ENCODE measurements at places on chromosomes 12 and 14.

DNA sequence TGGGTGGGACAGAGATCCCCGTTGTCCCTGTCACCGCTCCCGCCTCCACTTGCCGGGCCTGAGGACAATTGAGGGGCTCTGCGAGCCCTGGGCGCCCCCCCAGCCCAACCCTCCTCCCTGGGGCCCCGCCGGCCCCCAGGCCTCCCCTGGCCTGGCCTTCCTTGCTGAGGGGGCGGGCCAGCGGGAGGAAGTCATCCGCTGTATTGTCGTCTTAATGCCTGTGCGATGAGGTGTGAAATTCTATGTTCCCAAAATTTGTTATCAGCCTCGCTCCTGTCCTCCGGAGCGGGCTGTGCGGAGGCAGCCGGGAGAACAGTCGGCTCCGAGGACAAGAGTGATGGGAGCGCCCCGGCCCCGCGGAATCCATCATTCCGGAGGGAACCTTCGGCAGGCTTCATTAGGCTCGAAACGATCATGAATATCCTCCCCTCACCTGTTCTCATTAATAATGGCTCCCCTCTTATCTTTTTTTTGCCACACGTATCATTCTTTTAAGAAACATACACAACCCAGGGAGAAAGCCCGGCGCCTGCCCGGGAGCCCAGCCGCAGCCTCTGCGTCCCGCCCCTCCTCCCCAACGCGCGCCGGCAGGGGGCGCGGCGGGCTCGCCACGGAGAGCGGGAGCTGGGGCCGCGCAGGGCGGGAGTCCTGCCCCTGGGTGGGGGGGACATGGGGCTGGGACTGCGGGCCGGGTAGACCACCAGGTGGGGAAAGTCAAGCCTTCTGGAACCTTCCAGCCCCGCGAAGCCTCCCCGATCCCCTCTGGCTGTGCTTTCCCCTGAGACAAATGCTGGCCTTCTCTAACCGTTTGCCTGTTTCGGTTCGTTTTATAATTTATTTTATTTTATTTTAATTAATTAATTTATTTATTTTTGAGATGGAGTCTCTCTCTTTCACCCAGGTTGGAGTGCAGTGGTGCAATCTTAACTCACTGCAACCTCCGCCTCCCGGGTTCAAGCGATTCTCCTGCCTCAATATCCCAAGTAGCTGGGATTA lies 17.1 kb upstream of the DLK1 start:
- no peak for DNase-seq

GRCh38 chr12:26346736-26347135 lies 151.4 kb downstream of the SSPN start:
- DNase-seq: no peak

DNA sequence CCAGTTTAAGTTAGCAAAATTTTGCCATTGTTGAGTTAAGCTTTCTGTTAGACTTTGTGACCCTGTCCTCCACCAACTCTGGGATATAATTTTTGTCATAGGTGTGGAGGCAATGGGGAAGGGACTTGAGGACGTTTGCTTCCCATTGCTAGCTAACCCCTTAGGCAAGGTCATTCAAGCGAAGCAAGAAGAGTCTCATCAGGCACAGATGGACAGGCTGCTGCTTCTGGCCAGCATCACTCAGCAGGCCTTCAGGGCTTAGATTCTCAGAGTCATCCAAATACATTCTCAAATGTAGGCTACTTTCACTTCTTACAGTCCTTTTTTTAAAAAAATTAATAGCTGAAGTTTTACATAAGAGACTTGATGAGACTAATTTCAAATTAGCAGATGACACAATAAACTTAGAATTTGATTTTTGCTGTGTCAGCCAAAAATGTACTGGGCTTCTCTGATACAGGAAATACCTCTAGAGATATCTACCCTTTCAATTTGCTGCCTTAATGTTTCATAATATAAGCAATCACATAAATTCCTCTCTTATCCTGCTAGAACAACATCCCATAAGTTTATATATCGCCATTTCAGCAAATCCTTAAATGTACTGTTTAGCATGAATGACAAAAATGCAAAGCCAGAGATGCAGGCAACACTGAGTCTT lies 875.2 kb downstream of the FLRT2 start:
- no peak for DNase-seq

- DNase-seq: no peak
Observed at GRCh38 chr14:56664811-56665421, 85.3 kb downstream of the TMEM260 start.

DNA sequence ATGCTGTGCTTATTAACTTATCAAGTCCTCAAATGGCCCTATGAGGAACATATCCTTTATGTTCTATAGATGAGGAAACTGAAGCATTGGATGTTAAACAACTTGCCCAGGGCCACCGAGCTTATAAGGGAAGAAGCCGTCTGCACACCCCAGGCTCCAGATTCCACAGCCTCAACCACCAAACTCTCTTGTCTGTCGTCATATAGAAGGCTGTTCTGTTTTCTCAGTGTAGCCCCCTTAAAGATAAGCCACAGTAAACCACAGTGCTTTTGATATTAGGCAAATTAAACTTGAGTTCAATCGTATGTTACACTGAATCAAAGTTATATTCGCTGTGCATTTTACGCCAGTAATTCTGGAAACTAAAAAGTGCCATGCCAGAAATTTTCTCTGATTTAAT lies 116.7 kb downstream of the PRKCH start:
- no peak for DNase-seq

DNA sequence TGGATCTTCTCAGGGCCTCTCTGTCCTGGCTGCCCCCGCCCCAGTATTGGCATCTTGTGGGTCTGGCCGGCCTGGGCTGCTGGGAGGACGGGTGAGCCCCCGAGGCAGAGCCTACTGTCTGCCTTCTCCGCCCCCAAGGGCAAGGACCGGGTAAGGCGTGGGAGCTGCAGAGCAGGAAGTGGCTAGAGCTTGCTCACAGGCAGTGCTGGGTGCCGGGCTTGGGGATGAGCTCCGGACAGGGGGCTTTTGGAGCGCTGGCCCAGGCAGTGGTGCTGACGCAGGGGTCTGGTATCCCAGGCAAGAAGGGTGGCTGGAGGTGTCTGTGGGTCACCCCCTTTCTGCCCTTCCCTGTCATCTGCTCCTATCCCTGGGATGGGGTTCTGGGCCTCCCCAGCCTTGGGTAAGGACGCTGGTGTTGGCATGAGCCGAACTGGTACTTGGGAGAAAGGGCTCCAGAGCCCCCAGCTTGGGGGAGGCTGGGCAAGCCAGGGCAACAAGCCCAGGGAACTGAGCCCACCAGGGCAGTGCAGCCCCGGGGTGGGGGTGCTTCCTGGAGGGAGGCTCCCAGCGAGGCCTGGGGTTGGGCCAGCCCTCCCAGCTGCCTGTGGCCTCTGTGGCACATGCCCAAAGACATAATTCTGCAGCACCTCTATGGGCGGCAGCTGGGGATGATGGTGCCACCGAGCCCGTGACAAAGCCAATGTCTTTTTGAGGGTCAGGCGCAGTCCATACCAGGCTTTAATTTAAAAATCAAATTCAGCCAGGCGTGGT lies 126.3 kb downstream of the KIF26A start:
- DNase-seq: no peak

DNA sequence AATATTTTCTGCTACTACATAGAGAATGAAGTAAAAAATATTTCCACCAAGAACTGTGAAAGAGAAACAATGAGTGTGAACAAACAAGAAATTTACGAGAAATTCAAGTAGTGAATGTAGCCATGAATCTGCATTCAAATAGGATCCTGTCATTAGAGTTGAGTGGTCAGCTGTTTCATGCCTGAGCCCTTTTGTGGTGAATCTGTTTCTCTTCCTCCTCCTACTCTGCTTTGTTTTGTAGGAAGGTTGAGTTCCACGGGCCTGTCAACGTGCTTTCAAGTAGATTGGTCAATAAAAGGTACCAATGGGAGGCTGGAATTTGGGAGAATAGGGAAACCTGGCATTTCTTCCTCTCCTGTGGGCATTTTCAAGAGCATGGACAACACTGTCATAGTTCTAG lies 1749.6 kb upstream of the FLRT2 start:
- DNase-seq: no peak

GRCh38 chr12:83826112-83826511 lies 1086.5 kb downstream of the SLC6A15 start:
- DNase-seq: peak; percentile 19

DNA sequence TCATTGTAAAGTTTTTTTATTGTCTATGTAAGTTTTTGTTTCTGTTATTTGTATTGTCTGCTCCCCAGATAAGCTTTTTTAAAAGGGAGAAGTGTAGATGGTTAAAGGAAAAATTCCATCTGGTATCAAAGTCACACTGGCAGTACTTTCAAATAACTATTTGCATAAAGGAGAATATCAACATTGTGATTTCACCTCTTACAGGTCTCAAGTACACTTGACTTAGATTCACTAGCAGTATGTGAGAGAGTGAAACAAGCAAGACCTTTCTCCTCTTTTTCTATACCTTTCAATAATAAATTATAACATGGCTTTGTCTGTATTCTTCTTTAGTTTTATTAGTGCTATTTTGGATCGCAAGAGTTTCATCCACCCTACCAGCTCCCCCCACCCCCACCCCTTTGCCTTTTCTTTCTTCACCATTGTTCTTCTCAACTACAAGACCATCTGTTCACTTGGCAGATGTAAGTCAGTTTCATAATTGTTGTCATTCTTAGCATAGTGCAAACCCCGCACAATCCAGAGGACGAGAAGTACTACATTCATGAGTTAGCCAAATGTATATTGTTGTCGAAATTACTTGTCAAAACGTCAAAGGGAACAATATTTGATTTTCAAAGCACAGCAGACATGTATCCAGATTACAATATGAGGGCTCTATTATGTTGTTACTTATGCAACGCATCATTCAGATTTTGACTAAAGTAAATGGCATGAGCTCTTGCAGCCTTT lies 602.7 kb upstream of the FLRT2 start:
- DNase-seq: no peak

DNA sequence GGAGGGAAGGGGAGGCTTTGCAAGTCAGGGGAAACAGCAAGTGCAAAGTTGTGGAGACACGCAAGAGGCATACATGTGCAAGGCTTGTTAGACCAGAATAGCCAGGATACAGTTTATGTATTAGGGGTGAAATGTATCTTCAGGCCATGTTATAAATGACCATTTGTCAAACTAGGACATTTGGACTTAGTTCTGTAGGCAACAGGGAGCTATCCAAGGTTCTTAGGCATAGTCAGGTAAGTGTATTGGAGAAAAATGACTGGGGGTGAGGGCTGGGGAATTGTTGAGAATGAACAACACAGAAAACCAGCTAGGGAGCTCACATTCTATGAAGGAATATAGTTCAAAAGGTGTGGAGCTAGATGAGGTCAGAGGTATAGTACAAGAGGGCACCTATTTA lies 42.5 kb downstream of the TPH2 start:
- DNase-seq: no peak

GRCh38 chr14:99749763-99750715 lies 43.2 kb upstream of the EML1 start:
- no peak for DNase-seq

DNA sequence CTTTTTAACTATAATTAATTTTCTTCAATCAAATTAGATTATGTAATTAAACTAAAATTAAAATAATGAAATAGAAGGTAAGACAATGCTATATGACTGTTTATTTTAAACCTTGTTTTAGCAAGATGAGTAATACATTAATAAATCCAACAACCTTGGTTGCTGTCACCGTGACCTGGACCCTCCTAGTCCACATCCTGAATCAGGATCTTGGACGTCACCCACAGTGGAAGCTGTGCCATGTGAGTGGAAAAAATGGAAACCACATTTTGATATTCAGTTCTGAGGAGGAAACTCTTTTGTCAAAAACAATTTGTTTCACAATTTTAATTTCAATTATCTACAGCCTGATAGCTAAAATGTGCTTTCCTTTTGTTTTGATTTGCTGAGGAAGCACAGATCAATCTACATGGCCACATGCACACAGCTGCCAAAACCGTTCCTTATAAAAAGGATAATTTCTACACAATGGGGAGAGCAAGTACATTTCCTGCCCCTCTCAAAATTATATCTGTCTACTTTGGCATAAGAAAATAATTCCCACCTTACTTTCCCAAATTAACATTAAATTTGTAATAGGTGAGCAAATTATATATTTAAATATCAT lies 255.5 kb downstream of the RASSF9 start:
- DNase-seq: no peak

DNA sequence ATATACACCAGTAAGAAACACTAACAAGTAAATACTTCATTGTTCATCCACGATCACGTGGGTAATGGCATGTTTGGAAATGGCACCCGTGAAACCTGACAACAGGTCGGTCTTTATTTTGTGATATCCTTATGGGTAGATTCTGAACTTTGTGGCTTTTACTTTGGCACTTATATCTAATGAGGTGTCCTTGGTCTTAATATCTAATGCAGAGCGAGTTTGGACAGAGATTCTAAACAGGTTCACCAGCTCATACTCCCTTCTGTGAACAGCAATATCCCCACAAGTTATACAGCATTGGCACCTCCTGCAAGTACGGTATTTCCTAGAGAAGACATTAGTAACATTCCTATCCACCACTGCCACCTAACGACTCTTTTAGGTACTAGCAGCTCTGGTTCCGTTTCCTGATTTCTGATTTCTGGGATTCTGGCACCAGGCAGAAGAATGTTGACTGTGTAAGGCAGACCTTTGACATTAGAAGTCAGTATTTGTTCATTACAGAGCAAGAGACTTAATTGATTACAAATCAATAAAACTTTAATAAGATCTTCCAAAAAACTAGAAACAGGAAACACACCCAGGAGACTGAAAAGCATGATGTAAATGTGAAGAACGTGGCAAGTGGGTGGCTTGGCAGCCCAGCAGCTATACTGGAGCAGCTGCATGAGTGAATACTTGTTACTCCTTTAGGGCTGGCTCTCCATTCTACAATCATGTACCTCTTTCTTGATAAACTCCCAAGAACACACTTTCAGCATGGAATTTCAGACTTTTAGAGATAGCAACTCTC lies 2.5 kb downstream of the ANG start:
- DNase-seq: peak; percentile 70

DNA sequence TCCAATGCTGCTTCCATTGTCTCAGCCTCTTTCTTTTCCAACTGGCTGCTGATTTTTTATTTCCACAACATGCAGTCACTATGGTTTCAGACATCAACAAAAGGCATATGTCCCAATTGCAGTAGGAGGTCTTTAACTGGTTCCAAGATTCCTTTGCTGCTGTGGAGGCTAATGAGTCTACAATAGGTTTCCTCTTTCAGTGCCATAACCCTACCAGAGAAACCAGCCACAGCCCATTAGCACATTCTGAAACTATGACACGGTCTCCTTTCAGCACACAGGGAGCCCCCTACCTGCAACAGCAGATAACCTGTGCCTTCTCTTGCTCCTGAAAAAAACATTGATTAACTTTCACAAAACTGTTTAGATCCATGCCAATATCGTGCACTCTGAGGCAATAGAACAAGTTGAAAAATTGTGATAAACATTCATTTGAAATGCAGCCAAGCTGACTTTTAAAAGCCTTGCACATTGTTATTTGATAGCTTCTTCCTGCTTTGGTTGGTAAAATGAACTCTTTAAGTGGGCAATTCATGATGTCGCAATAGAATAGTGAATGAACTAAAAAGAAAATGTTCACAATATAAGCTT lies 32.4 kb downstream of the PLEKHG7 start:
- no peak for DNase-seq

GRCh38 chr14:83101846-83102245 lies 1568.2 kb upstream of the SEL1L start:
- no peak for DNase-seq

Data from OCI-LY7 (cell line).